ENCODE measurements at places on chromosomes 6 and 20.

DNA sequence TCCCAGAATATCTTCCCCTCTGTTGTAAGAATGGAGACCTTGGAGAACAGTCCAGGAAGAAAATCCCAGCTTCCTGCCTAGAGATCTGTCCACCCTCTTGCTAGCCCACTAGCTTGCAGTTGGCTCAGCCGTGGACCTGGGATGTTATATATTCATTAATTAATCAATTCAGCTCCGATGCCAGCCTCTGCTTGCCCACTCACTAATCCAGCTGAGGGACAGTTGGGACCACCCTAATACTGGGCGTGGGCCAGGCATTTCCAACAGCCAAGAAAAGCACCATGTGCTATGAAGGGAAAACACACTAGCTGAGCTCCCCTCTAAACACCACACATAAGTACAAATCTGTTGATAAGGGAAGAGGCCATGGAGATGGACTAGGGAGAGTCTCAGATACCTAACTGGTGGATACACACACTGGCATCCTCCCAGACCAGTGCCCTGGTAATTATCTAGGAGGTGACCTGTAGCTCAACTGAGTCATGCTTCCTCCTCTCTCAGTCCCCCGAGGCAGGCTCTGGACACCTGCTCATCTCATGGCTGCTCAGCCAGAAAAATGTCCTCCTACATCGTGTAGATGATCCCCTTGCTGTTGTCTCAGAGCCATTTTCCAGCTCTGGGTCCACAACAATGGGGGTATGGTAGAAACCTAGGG, 78.9 kb downstream of the ANKRD60 start:
- DNase-seq: no peak

GRCh38 chr6:82337688-82338257, 25.8 kb upstream of the TPBG start:
- no peak for DNase-seq

GRCh38 chr20:52402514-52402913, 210.9 kb upstream of the ZFP64 start:
- DNase-seq: no peak

DNA sequence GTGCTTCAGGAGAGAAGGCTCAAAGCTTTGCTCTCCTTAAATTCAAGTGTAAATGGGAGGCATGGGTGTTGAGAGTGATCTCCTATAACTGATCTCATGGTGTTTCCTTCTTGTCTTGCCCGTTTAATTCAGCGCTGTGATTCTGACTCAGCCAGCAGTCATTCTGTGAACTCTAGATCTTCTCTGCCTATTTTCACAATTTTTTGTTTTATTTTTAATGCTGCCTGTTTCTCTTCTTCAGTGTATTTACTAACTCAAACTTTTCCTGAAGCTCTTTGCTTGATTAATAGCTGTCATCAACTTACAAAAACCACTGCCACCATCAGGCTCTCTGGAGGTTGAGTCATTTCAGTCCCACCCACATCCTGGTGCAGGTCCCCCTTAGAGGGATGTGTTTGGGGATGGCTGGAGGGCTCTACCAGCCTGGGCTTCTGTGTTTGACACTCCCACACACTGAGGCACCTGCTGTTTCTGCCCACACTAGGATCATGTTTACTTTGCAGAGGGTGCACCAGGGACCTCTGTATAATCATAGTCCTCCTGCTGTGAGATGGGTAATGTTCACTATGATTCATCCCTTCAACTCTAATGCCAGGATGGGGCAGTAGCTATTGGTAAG, 94.0 kb downstream of the SHLD1 start:
- peak; percentile 64 for DNase-seq

DNA sequence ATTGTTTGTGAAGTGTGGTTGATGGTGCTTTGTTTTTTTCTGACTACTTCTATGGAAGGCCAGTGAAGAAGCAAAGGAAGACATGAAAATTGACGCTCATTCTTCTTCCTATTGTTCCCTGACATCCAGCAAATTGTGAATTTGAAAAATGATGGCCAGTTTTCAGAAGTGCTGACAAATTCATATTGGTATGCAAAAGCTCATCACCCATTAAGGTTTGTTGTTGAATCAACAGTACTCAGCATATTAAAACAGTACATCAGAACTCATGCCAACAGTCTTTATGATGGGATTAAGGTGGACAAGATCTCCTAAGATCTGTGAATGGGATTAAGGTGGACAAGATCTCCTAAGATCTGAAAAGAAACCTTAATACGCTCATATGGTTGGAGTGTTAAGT, 1.0 kb upstream of the MTG2 start:
- no peak for DNase-seq

DNA sequence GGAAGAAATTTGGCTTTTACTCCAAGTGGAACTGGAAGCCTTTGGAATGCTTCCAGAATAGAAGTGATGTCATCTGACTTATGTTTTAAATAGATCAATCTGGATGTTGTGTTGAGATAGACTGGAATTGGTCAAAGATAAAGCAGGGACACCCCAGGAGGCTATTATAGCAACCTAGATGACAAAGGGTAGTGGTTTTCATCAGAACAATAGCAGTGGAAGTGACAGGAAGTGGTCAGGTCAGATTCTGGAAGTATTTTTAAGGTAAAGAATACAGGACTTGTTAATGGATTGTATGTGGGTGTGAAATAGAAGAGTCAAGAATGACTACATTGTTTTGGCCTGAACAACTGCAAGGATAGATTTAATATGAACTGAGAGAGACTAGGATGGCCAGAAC, 191.4 kb downstream of the ADGRB3 start:
- DNase-seq: no peak

DNA sequence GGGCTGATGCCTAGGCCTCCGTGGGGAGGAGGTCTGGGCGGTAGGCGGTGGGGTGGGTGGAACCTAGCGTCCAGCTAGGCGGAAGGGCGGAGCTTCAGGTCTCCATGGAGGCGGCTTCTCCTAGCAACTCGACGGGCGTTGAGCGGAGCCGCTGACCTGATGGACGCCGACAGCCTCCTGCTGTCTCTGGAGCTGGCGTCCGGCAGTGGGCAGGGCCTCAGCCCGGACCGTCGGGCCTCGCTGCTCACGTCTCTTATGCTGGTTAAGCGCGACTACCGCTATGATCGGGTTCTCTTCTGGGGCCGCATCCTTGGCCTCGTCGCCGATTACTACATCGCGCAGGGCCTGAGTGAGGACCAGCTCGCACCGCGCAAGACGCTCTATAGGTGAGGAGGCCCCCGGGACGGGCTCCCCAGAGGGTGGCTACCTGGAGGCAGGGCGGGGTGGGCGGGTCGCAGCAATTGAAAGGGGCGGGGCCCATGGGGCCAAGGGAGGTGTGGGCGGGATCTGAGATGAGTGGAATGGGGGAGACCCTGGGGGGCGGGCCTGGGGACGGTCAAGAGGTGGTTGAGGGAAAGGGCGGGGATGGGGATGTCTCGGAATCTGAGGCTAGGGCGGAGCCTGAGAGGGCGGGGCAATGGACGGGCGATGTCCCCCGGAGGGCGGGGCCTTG, at the start of gene RSPH9:
RSPH9 (plus strand) TSS at position 97 of the 673 bp plus-strand sequence; CDS start at position 160, 63 bp downstream.
- peak; percentile 64 for DNase-seq

GRCh38 chr20:45085289-45085688, 15.6 kb downstream of the KCNS1 start:
- no peak for DNase-seq

DNA sequence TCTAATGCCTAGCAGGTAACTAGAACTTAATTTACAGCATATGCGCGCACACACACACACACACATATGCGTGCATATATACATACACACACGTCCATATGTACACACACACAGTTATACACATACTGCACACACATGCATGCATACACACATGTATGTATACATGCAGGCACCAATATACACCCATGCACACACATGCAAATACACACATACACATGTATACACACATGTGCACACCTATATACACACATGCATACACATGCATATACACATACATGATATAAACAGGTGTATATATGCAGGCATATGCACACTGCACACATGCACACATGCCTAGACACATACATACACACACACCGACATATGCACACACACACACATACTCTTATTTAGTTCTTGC, 1.9 kb downstream of the CCR6 start:
- DNase-seq: no peak

- peak; percentile 87 for DNase-seq
Measured at GRCh38 chr6:159044899-159045727, at the start of gene TAGAP. Gene TAGAP, minus strand, starts transcription at chr6:159044991. Its CDS starts 845 bp downstream, at chr6:159044146.

GRCh38 chr6:125357515-125358256, 55.9 kb upstream of the HDDC2 start:
- no peak for DNase-seq

DNA sequence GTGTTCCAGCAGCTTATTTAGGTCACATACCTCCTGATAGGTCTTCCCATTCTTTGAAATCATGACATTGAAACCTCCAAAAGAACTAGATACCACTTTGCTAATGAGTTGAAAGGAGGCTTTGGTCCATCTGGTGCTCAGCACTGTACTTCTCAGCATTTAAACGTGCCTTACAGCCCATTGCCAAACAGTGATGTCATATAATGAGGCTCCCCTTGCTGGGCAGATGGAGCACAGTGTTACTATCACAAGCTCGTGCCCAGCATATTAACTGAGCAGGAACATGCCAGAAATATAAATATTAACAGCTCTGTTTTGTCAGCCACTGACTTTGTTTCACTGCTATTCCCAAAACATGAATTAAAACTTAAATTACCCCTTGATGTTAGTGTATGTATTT, 25.5 kb upstream of the MAPK13 start:
- no peak for DNase-seq

DNA sequence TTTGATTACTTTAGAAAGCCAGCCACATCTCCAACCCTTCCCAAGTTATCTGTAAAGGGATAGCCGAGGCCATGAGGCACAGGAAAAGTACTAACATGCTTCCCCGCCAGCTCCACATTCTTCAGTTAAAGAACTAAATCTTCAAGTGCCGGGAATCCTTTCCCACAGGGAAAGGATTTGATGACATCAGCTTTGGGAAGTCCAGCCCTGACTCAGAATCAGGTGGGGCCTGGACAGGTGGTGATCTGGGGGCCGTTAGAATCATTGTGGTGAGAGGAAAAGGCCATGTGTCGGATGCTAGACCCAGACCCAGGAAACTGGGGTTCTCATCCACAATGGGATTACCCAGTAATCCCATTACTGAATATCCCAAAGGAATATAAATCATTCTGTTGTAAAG, 580.0 kb downstream of the QKI start:
- DNase-seq: no peak

DNA sequence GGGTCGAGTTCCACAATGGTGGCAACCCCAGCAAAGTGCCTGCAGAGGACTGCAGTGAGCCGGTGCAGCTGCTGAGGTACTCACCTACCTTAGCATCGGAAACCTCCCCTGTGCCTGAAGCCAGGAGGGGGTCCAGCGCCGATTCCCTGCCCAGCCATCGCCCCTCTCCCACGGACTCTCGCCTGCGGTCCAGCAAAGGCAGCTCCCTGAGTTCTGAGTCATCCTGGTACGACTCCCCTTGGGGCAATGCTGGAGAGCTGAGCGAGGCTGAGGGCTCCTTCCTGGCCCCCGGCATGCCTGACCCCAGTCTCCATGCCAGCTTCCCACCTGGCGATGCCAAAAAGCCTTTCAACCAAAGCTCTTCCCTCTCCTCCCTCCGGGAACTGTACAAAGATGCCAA, 134.1 kb upstream of the CLDN20 start:
- DNase-seq: no peak

DNA sequence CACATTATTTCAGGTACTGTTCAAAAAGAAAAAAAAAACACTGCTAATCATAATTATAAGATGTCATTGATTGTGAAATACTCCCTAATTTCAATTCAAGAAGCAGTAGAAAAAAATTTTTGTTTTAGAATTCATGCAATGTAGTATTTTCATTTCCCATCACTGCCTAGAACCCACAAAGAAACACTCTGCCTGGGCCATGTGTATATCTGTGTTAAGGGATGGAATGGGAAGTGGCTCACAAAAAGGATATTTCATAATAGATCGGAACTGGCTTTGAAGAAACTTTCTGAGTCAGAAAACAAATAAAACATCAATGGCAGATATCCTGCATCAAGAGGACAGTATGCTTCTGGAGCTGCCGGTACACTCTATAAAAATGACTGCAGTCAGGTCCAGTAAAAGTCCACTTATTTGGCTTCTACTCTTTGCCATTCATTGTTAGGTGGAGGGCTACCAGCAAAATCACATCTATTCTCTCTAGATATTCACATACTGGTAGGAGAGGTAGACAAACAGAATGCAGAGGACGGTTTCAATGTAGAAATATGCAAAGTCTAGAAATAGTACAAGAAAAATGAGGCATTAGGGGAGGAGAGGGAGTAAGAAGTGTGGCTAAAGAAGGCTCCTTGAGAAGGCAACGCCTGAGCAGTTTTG, 135.0 kb upstream of the TNFAIP3 start:
- DNase-seq: no peak

DNA sequence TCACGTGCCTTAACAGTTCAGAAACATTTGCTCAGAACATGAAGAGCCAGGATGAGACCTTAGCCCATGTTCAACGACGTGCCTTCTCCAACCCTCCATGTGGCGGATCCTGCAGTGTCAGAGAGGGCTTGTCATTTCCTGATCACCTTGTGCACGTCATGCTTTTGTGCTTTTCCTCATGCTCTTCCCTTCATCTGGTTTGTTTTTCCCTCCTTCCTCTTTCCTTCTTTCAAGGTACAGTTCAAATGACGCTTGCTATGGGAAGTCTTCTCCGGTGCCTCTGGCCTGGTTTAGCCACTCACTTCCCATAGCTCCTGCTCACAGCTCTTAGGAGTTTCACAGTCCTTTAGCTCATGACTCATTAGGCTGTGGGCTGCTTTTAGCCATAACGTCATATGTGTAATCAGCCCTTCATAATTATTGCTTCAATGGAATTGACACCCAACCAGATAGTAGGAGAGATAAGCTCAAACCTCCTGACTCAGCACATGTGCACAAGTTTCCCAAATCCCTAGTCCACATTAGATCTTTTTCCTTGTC, 102.7 kb upstream of the CNKSR3 start:
- DNase-seq: no peak

DNA sequence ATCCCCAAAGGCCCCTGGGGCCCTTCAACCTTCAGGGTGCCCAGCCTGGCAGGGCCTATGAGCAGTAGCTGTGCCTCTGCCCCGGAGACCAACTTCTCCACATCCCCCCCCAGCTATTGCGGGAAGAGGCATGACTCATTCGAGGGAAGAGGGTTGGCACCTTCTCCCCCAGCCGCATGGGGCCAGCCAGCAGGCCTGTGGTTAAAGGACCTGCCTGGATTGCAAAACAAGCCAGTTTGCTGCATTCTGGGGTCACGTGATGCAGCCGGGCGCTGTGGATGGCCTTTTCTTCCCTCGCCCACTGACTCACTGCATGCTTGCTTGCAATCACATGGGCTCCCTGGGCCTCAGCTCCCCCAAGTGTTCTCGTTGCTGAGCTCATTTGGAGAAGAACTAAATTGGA, 182.5 kb downstream of the MAFB start:
- DNase-seq: no peak

DNA sequence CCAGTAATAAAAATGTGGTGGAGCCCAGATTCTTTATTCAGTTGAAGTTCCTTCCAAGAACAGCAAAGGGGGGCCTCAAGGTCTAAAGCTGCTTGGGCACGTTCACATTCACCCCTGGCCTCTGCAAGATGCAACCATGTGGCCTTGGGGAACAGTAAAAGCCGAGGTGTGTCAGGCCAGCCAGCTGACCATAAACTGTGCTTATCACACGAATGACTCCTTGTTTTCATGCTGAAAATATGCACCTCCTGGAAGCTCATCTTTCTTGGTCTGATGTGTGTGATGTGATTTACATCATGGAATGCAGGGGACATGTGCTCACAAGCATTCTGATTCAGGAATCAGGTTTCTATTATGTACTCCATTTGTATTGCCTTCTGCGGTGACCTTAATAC, 211.6 kb upstream of the MARCKS start:
- no peak for DNase-seq

GRCh38 chr6:8065519-8065911, 1.3 kb upstream of the BLOC1S5 start:
- DNase-seq: no peak

Measured in activated T-helper 2 cell treated with anti-CD3 and anti-CD28 coated beads, Interferon-gamma antibody, Interleukin-2, Interleukin-4, amounts not matched to agents 10 μg/mL and 5 μg/mL and 100 μg/mL, durations not matched to agents 14 hours and 24 hours and 36 hours (primary cell).